ENCODE measurements at places on chromosomes 3 and 15. TPM values are rescaled to one million over a fixed set of nuclear protein-coding genes. Genes with fewer than 3 reads are reported as not detected.

FSIP1 gene
- total RNA-seq: 0.65 TPM

AHSG gene
- total RNA-seq: 0.16 TPM

CPNE9 gene
- total RNA-seq: 0.15 TPM

STRA6 gene
- 72.6 TPM for total RNA-seq

RYR3 gene
- total RNA-seq: 0.01 TPM

GOLGA8N gene
- 1.7 TPM for total RNA-seq

SAMD7 gene
- not detected for total RNA-seq

ERC2 gene
- not detected for total RNA-seq

PROS1 gene
- total RNA-seq: 13.9 TPM

FILIP1L gene
- total RNA-seq: 0.17 TPM

CCR3 gene
- total RNA-seq: not detected

PTX3 gene
- total RNA-seq: 0.78 TPM

SCN11A gene
- 0.02 TPM for total RNA-seq

KBTBD13 gene
- total RNA-seq: not detected

APBA2 gene
- 16.3 TPM for total RNA-seq

DNAH1 gene
- 1.7 TPM for total RNA-seq

HCLS1 gene
- total RNA-seq: 0.05 TPM

FBN1 gene
- total RNA-seq: 6.8 TPM

TMEM266 gene
- 0.17 TPM for total RNA-seq

ROPN1 gene
- not detected for total RNA-seq

IL16 gene
- total RNA-seq: not detected

MUC13 gene
- 8.3 TPM for total RNA-seq

ARHGAP11A gene
- total RNA-seq: 76.2 TPM

ACAN gene
- total RNA-seq: 0.88 TPM

BTBD1 gene
- total RNA-seq: 63.4 TPM

C3orf52 gene
- 11.3 TPM for total RNA-seq

LRRN1 gene
- total RNA-seq: not detected

FOXP1 gene
- 7.7 TPM for total RNA-seq

MAP1A gene
- 0.85 TPM for total RNA-seq

SLC24A5 gene
- total RNA-seq: not detected

ARPP21 gene
- 0.16 TPM for total RNA-seq

PP2D1 gene
- not detected for total RNA-seq

CYP8B1 gene
- total RNA-seq: not detected

LRRC3B gene
- not detected for total RNA-seq

MBD4 gene
- 23.7 TPM for total RNA-seq

GNB4 gene
- total RNA-seq: 14.9 TPM

NMNAT3 gene
- 1.6 TPM for total RNA-seq

ATP13A5 gene
- total RNA-seq: not detected

XCR1 gene
- not detected for total RNA-seq

WNT5A gene
- 1.1 TPM for total RNA-seq

IMPG2 gene
- not detected for total RNA-seq

PDCD7 gene
- 27.8 TPM for total RNA-seq

WDR93 gene
- total RNA-seq: 0.18 TPM

CHAC1 gene
- total RNA-seq: 10.0 TPM

GRK7 gene
- total RNA-seq: not detected

P2RY1 gene
- 0.47 TPM for total RNA-seq

ALDH1L1 gene
- total RNA-seq: 0.08 TPM

CHRM5 gene
- 0.06 TPM for total RNA-seq

All from A549 treated with GW870086 at 1 μM for 4 hours (cell line).